ENCODE measurements at places on chromosomes 7 and 10.

DNA sequence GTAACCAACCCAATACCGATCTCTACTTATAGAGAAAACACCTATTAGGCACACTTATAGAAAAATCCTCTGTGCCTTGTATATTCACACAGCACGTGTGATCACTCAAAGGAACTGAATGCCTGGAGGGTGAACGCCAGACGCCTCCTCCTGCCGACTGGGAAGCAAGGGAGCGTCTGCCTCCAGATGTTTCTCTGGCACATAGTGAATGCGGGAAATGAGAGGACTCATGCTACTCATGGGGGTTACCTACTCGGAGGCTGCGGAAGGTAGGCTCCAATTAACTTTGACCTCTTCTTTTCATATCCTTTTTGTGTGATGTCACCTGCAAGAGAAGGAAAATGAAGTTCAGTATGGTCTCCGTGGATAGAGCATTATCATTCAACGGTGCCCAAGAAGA is 203.3 kb downstream of the DIP2C start:
- no peak for DNase-seq

DNA sequence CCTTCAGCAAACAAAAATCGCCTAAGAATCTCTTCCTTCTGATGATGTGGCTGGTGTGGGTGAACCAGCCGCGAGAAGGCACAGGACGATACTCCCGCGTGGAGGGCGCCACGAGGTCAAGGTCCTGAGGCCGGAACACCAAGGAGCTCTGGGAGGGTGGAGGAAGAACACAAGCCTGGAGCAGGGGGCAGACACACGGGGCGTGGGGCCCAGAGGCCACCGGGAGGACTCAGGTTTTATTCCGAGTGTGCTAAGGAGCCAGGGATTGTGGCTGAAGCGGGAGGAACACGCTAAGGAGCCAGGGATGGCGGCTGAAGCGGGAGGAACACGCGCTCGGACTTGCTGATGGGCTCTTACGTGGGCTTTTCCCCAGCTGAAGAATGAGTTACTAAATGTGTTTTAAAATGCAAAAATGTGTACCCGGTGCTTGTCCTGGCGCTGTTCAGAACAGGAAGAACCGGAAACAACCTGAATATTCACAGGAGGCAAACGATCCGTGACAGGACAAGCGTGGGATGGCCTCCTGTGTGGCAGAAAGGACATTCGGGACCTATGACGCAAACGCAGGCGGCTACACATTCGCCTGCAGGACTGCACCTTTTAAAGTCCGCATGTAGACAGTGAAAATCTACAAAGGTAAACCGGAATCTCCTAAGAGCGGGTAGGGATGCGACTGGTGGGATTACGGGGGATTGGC is 64.0 kb downstream of the MAD1L1 start:
- no peak for DNase-seq

DNA sequence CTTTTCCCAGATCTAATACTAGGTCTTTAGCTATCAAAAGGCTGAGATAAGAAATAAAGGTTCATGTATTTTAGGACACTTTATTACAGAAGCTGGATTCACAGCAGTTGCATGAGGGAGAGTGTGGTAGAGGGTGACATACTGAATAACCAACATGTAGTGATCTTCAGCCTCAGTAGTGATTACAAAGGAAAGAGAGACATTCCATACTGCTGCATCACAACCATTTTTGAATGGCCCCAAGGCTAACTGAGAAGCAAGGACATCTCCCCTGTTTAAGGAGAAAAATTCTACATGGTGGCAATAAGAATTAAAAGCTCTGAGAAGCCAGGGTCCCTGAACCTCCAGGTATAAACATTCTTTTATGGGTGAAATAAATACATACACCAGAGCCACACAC is 35.3 kb downstream of the COG5 start:
- DNase-seq, result no peak

DNA sequence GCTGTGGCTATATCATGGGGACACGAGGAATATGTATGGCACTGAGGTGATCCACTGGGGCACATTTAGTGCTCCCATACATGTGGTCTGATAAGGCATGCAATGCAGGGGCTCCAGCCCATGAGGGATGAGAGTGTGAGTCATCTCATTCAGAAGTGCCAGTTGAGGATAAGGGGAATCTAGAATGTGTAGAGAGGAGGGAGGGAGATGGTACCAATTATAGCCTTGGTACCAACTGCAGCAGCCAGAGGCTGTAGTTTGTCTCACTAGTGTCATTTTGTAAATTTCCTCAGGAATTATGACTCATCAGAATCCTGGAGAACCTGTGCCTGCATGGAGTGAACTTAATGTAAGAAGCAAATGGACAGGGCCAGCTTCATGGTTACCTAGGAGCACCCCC is 46.2 kb downstream of the LAMB4 start:
- no peak for DNase-seq

- no peak for DNase-seq
These were observed 108.8 kb upstream of the PCLO start for GRCh38 chr7:83271212-83272099.

DNA sequence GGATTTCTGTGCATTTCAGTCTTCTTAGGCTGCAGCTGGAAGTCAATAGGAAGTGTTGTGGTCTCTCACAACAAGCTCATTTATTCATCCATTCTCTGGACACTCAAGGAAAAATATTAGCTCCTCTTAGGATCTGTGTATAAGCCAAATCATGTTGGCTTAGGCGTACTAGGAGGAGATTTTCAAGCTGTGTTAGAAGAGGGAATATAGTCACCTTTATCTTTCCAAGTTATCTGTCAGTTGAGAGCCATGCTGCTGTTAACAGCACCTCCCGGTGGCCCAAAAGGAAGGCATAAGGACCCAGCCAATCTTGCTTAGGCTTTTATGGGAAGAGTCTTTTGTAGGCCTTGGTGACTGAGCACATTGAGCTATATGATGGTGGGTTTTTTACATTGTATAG is 220.0 kb downstream of the LRMDA start:
- no peak for DNase-seq

GRCh38 chr10:95505084-95505610 is 56.0 kb downstream of the SORBS1 start:
- no peak for DNase-seq

- DNase-seq, result no peak
These were observed 543.6 kb downstream of the SDK1 start for GRCh38 chr7:3844540-3845151.

GRCh38 chr7:119783799-119784198 is 489.2 kb upstream of the KCND2 start:
- DNase-seq, result no peak

DNA sequence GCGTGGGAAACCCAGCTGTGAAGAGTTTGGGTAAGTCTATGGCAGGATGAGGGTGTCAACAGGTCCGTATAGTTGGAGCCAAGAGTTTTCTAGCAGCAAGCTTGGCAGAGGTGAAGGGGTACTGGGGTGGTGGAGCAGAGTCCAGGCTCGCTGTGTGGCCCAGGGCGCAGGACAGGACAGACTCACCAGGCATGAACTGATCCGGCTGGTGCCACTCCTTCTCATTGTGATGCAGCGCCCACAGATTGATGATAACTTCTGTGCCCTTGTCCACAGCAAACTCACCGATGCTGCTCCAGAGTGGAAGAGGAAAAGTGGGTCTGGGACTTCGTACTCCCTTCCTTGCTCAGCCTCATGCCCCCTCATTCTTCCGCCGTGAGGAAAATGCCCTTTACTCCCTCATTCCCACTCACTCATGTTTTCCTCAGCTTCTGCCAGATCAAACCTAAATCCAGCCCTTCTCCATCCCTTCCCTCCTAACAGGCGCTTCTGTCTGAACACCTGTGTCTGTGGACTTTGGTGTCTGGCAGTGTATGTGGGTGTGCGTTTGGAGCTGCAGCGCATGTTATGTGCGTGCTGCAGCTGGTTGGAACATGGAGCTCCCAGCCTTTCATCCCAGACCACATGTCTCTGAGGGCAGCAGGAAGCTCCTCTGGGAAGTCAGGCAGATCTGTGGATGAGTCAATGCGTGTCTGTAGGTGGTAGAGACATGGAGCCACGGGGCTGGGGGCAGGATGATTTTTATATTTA is 5.7 kb downstream of the CYP17A1 start:
- no peak for DNase-seq

GRCh38 chr7:47670729-47671128 is 88.8 kb upstream of the TNS3 start:
- DNase-seq, result no peak

- DNase-seq, result no peak
These were observed 18.8 kb downstream of the CRHR2 start for GRCh38 chr7:30663414-30663813.

Data from anterior cingulate cortex (tissue), 58 donors.